Cortex of kidney (tissue), 1 donor: ENCODE measurements at places on chromosomes 3 and 15.

DNA sequence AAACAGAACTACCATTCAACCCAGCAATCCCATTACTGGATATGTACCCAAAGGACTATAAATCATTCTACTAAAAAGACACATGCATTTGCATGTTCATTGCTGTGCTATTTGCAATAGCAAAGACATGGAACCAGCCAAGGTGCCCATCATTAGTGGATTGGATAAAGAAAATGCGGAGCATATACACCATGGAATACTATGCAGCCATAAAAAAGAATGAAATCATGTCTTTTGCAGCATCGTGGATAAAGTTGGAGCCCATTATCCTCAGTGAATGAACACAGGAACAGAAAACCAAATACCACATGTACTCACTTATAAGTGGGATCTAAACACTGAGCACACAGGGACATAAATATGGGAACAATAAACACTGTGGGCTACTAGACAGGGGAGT lies 43.1 kb upstream of the TIMP4 start:
- no peak for DNase-seq

- DNase-seq, result no peak
Observed at GRCh38 chr15:39976291-39977274, 42.7 kb downstream of the EIF2AK4 start.

DNA sequence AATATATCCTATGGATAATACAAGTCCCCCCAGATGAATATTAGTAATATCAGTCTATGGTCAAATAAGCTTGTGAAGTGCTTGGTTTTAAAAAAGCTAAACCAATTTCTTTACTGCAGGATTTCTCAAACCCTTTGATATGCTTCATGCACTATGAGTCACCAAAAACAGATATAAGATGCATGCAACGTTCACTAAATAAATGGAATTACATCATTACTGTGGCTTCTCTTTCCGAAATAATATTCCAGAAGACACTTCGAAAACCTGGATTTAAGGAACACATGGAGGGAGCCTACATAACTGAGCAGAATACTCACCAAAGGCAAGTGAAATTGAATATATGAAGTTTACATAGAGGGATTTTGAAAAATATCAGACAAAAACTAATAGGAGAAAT lies 126.3 kb upstream of the ABI3BP start:
- DNase-seq, result no peak

DNA sequence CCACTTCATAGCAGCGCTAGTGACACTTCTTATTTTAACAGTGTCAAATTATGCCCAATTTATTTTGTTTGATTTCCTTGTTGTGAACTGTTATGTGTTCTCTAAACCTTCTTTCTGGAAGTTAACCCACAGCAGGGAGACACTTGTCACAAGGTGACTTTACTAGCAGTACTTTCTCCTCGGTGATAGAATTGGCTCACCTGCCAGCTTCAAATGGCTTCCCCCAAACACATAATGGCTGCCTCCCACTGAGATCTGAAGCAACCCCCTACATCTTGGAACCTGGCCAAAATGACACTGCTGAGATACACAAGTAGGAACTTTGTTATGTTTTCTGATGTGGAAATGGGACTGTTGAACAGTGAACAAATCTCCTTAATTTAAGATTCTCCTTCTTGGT lies 238.8 kb upstream of the DPH6 start:
- no peak for DNase-seq

- no peak for DNase-seq
Observed at GRCh38 chr3:58329150-58329921, 3.4 kb upstream of the PXK start.

DNA sequence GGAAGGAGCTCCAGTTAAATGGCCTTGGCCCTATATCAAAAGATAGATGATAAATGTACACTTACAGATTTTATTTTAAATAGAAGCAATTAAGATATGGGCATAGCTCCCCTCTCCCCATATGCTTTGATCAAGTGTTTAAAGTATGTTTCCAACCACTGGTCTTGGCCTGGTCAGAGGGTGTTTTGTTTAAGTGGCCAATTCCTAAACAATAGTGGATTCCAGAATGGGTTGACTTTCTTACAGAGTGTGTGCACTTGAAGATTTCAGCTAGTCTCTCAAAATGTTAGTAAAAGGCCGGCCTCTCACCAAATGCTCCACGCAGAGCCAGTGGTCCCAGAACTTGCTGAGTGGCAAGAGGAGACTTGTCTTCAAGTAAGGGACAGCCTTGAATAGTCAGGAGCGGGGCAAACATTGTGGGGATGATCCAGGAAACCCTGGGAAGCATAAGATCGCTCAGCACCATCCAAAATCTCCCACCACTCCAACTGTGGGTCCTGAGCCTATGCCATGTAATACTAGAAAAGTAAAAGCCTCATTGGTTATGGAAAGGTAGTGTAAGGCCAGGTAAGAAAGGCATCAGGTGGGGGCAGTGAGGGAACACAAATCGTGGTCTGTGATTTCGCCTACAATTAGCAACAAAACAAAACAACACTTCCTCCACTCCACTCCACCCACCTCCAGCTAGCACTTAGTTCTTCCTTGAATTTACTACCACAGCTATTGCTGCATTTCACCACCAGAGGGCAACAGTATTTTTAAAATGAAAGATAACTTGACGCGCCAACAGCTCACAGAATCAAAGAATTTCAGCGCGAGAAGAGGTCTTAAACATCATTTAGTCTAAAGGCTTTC lies 4.8 kb downstream of the RARRES1 start:
- DNase-seq, result no peak

DNA sequence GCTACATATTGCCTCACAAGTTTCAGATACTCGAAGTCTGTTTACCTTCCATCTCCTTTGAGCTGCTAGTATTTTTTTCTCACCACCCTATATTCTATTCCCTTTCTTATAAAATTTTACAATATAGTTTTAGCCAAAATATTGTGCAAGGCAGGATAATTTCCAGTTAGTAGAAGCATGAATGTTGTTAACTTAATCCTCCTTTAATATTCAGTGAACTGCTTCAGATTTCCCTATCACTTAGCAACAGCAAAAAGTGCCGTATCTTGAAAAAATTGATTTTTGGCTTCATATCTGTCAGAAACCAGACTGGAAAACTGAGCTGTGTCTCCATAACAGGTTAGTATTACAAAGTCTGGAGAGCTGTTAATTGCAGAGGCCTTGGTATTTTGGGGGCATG lies 24.0 kb downstream of the PLSCR4 start:
- no peak for DNase-seq

GRCh38 chr3:120368172-120368571 lies 19.0 kb upstream of the LRRC58 start:
- no peak for DNase-seq

GRCh38 chr3:12741209-12741608 lies 17.9 kb downstream of the TMEM40 start:
- DNase-seq, result no peak

DNA sequence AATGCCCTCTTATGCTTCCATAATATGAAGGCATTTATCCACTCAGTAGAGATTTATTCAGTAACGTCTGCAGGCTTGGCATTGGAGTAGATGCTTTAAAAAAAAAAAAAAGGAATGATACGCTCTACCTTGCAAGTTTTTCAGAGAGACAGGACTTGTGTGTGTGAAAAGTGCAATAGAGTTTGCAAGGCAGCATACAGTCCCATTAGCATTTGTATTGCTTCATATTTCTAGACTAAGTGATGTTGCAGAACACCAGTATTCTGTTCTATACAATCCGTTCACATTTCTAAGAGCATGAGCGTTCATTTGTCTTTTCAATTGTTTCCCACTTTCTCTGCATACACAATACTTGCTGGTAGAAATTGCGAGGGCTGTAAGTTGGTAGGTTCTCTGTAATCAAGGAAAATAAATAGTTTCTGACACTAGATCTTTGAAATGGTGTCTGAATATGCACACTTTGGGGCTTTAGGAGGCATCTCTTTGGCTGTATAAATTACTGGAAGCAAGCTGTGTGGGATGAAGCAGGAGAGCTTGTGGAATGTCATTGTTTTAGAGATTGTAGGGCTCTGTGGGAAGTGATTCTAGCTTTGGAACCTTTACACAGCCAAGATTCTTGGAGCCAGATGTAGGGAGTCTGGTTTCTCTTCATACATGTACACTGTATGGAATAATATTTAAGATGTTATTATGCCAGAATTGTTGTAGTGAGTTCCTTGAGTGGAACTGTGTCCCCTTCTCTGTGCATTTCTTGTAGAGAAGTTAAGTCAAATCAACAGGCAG lies 262.7 kb downstream of the FEZF2 start:
- DNase-seq, result no peak

- DNase-seq, result no peak
Observed at GRCh38 chr3:42660898-42661297, 7.4 kb downstream of the ZBTB47 start.

DNA sequence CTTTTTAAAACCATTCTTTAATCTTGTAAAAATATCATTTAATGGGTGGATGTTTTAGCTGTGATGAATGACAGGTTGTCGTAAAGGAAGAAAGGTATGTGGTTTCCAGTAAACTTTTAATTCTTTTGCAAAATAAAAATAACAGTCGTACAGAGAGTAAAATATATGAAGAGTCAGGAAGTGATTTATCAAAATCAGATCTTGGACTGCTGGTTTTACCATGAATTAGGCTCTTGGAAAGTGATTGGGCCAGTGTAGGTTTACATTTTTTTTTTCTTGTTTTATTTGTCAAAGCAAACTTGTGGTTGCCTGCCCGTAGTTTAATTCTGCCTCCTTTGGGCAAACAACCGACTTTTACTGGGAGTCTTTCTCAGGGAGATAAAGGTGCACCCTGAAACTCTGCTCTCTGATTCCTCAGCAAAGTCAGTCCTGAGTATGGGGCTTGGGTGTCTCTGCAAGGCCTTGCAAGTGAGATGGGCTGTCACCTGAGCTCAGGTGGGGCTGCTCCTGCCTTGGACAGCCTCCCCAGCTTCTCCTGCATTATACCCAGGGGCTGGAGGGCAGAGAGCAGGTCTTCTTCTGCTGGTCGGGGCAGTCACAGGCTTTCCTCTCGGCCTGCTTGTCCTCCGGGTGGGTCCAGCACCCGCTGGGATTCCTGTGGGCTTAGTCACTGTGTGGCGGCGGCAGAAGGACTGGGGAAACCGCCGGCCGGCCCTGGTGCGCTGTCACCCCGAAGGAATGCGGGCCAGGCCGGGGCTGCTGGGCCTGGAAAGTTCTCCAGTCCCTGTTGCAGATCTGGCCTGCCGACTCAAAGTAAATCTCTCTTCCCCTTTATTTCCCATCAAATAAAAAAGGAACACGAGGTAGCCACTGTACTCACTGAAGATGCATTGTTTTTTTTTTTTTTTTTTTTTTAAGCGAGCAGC lies 79.0 kb downstream of the IGF1R start:
- no peak for DNase-seq
